ENCODE measurements at places on chromosomes 1 and 21.

- DNase-seq, result no peak
These were observed 605 bp upstream of the RABGGTB start for GRCh38 chr1:75785320-75785982.

- no peak for DNase-seq
These were observed 17.0 kb downstream of the PADI2 start for GRCh38 chr1:17102232-17102631.

- DNase-seq, result peak; percentile 74
These were observed 25.0 kb upstream of the ZNF436 start for GRCh38 chr1:23394684-23395083.

- no peak for DNase-seq
These were observed 124.0 kb upstream of the CSF3R start for GRCh38 chr1:36606641-36607262.

DNA sequence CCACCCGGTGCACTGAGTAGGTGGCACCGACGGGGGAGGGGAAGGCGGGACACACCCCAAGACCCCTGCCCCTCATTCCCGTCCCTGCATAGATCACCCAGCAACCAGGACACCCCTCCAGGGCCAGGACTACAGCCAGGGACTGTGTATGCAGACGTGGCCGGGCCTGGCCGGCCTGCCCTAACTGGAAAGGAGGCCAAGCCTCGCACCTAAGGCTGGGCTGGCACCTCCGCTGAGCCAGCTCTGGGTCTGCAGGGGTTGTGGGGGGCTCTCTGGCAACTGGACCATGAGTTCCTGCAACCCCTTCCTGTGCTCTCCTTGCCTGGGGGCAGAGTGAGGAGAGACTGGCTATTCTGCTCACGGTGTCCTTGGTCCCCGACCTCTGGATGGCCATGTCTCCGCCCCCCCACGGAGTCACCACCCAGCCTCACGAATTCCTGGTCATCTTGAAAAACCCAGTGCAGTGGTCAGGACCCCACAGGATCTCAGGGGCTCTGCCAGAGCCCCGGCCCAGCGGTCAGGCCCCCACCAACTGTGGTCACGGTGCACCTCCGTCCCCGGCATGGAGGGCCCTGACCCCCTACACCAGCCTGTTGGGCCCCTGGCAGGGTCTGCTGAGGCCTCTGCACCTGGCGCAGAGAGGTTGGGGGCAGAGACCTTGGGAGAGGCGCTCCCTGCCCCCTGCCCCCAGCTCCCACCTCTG, 1.1 kb upstream of the FNDC10 start:
- DNase-seq, result peak; percentile 4

DNA sequence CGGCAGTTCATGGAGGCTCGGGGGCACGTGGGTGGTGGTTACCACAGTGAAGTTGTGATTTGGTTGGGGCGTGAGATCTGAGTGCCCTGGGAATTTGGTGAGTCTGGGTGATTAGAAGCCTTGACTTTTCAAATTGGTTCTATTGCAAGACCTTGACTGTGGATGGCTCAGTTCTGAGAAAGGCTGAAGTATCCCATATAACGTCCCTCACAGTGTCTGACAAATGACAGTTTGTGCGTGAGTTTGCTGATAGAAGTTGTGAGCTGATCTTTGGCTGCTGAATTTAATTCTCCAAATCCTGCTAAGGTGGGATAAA, 549 bp downstream of the MSH4 start:
- DNase-seq, result no peak

- no peak for DNase-seq
These were observed 294.4 kb downstream of the SDCCAG8 start for GRCh38 chr1:243550276-243550675.

DNA sequence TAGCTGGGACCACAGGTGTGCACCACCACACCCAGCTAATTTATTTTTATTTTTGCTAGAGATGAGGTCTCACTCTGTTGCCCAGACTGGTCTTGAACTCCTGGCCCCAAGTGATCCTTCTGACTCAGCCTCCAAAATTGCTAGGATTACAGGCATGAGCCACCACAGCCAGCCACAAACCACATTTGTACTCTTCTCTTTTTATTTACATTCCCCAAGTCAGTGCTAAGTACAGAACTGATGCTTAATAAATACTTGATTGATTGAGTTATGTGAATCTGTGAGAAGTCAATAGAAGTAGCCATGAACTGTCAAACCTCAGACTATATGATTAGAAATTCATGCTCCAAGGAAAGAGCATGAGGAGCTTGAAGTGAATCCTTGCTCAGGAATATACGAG, 48.5 kb upstream of the S1PR1 start:
- DNase-seq, result no peak

DNA sequence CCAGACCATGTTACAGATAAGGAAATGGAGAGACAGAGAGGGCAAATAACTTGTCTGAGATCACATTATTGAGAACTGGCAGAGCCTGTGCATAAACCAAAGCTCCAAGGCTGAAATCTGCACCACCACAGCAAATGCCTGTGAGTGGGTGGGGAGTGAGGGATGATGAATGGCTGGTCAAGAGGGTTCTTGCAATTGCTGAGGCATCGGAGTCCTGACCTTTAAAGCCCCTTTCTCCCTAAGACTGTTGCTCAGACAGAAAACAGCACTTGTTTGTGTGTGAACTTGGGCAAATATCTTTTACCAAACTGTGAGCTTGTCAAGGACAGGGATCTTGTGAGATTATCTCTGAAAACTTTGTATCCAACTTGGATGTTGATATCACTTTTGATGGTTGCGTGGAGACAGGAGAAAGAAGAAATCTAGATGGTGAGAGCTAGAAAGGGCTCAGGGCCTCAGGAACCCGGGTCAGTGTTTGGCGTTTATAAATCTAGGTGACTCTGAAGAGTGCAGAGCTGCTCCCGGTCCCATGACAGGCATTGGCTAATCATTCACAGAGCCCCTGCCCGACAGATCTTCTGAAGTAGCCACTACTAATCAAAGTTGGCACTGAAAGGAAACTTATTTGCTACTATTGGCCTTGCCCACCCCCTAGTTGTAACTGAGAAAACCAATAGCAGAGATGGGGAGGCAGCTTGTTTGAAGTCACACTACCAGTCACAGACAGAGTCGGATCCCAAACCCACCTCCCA, 122.3 kb downstream of the FOXD2 start:
- DNase-seq, result peak; percentile 59

DNA sequence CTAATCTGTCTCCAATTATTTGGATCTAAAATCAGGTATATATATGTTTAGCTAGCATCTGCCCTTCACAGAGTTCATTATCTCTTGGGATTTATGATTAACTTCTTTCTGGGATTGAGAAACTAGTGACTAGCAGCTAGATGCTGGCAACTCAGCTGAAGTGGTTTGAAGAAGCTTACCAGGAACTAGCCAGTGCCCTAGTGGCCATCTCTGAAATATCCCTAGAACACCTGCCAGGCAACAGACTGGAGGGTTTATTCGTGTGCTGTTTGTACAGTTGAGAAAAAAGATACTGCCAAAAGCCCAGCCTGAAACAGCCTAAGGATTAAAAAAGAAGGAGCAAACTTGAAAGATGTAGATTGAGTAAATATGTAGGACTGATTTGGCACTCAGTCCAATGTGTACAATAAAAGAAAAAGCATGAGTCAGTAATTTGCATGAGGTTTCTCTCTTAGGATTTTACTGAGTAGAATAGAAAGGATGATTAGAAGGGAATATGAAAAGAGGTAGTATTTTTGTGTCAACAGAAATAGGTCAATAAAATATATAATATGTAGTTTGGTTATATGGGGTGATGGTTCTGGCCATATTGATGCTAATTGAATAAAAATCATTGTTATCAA, 1144.6 kb upstream of the ADGRL2 start:
- peak; percentile 71 for DNase-seq

DNA sequence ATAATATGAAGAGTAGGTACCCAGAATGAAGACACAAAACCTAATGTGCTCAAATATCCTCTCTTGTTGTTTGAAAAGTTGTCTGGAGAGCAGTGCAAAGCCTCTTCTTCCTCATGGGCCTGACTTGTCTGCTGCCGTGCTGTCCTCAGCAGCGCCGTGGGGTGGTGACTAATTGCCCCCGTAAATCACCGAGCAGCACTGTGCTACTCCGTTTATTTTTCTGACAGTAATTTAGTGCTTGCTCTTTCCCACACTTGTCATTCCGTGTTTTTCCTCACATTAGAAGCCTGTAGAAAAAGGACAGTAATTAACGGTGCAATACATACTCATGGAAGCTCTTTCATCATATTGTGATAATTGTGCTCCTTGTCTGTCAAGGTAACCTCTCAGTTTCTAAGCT, 114.8 kb upstream of the BARHL2 start:
- no peak for DNase-seq

DNA sequence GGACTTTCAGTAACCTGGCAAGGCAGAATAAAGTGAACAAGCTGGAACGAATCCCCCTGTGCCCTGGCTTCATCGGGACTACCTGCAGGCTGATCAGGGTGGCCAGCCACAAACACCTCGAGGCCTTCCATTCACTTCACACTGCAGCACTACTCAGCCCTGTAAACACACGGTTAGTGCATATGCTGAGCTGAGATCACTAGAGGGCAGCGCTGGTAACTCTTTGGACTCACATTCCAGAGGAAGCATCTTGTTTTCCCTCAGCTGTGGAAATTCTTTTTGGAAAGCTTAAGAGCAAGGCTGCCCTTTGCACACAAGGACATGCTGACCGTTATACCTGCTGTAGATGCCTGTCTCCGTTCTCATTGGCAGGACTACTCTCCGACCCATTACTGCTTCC, 32.1 kb downstream of the PCSK9 start:
- DNase-seq, result peak; percentile 73

DNA sequence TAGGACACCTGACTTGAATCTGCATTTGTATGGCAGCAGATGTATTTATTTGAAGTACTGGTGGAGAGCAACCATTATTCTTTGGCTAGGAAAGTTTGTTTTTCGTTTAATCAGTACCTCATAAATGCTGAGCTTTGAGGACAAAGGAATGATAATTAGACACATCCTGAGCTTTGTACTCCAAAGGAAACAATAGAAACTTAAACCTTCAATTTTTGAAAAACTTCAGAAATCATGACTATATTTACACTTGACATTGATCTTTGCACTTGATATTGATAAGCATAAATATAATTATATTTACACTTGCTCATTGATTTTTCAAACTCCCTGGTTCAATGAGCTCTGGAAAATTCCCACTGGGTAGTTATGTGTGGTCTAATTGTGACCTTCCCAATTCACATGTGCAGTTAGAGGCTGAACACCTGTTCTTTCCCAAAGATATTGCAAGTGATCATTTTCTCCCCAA, 10.7 kb downstream of the PATJ start:
- no peak for DNase-seq

- no peak for DNase-seq
These were observed 4.2 kb downstream of the C1orf159 start for GRCh38 chr1:1111516-1112236.

- no peak for DNase-seq
These were observed 47.1 kb upstream of the ATP1A1 start for GRCh38 chr1:116325922-116326321.

- DNase-seq, result no peak
These were observed 72.2 kb upstream of the HMCN1 start for GRCh38 chr1:185661971-185662370.

GRCh38 chr21:45800339-45801080, 157.0 kb downstream of the PCBP3 start:
- no peak for DNase-seq

DNA sequence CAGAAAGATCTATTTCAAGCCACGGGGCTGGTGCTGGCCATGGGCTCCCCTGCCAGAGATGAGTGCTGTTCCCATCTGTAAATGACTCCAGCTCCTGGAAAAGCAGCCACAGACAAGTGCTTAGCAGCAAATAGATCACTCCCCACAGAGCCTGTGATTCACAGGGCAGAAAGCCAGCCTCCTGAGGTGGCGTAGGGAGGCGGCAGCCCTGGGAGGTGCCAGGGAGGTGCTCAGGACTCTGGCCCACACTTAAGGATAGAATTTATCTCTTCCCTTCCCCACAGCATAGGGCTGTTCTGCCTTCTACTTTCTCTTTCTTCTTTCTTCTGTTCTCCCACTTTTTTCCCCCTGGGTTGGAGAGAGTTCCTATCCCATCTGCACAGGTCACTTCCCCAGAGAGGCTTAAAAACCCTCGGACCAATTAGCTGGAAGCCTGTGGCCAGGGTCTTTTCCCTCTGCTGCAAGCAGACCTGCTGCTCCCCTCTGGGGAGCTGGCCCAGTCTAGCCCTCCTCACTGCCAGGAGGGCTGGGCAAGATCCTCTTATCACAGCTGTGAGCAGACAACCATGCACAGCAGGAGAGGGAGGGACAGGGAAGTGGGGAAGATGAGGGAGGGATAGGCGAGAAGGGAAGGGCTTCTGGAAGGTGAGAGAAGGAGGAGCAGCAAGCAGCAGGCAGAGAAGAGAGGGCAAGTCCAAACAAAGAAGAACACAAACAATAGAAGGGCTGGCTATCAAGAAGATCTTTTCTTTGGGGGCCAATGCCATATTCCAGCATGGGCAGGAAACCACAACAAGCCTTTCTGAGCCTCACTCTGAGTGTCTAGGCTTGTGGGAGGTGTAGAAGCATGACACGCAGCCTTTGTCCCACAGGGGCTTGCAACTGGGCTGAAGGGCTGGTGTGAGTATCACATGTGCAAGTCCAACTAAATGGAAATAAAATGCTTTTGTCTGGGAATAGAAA, 41.0 kb downstream of the KCND3 start:
- peak; percentile 16 for DNase-seq

DNA sequence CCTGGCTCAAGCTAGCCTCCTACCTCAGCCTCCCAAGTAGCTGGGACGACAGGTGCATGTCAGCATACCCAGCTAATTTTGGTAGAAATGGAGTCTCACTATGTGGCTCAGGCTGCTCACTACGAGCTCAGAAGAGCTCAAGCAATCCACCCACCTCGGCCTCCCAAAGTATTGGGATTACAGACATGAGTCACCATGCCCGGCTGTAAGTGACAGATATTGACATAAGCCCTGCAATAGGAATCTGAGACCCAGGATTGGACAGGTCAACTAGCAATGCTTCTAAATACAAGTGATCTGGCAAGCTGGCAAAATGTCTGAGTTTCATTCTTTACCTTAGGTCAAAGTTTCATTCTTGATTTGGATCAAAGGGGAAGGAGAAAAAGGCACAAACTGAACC, 40.5 kb upstream of the H6PD start:
- DNase-seq, result peak; percentile 68

DNA sequence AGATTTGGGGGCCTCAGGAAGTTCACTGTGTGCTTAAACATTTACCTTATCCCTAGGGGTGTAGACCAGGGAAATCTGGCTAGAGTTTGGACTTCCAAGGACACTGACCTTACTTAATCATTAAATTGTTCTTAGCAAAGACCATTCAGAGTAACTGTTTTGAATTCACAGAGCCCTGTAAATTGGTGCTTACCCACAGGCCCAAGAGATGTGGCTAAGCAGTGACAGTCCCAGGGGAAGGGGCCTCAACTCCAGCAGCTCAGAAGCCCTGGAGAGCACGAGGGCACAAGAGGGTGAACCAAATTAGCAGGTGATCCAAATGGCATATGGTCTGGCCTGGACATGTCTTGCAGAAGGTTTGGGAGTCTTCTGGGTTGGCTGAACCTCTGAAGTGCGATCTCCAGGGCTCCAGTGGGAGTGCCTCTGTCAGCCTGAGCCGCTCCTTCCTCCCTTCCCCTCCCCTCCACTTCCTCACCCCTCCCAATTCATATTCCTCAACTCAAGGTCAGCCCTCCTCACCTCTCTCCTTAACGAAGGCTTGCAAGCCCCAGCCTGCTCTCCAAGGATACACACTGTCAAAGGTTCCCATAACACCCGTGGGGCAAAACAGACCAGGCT, 4.3 kb downstream of the PAQR7 start:
- DNase-seq, result no peak
